Mesothelial cell of epicardium (in vitro differentiated cells): ENCODE measurements at places on chromosomes 7 and 10.
A peak's percentile ranks its signal among the peaks of the same experiment; 100 is the strongest.

- no peak for DNase-seq
Observed at GRCh38 chr7:2086229-2086628, 146.5 kb downstream of the MAD1L1 start.

DNA sequence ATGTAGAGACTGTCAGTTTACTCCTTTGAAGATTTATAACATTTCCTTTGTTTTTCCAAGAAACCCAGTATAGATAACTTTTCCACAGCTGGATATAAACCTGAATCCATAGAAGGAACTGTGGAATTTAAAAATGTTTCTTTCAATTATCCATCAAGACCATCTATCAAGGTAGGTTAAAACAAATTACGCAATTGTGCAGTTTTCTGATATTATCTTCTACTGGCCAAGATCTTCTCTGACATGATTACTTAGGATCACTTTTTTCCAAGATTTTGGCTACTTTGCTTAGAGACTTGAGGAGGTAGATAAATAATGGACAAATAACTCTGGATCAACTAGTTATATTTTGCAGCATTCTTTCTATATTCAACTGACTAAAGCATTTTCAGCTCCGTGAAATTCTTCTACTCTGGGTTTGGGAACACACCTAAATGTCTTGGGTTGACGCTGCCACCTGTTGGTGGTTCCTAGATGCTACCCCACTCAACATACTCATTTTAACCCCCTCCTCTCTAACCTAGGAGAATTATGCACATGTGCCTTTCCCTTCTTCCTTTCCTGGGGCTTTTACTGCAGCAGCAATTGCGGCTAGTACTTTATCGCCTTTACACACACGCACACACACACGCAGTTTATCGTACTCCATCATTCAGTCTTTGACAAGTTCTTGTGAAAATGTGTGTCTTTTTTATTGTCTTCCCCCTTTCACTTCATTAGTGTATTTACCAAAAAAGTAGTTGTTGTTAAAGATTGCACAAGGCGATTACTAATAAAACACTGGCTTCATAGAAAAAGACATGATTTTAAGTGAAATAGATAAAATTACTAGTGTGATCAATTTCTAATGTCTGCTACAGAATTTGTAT, 32.7 kb downstream of the ABCB5 start:
- DNase-seq = no peak

- DNase-seq = no peak
Observed at GRCh38 chr10:10800961-10801360, 216.7 kb upstream of the CELF2 start.

- no peak for DNase-seq
Observed at GRCh38 chr10:5395168-5395567, 9.5 kb downstream of the TUBAL3 start.

GRCh38 chr7:19381321-19381720, 236.1 kb upstream of the FERD3L start:
- DNase-seq = no peak

DNA sequence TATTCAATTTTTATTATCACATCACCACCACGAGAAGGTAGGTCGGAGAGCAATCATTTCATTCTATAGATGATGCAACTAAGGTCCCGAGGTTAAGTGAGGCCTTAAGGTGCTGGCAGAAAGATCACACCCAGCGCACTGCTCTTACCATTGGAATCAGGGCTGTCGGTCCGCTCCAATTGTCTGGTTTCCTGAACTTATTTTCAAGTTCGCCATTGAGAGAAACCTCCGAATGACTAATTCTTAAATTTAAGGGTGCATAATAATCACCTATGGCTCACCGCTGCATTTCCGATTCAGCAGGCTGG, 625 bp upstream of the GSTO2 start:
- no peak for DNase-seq

DNA sequence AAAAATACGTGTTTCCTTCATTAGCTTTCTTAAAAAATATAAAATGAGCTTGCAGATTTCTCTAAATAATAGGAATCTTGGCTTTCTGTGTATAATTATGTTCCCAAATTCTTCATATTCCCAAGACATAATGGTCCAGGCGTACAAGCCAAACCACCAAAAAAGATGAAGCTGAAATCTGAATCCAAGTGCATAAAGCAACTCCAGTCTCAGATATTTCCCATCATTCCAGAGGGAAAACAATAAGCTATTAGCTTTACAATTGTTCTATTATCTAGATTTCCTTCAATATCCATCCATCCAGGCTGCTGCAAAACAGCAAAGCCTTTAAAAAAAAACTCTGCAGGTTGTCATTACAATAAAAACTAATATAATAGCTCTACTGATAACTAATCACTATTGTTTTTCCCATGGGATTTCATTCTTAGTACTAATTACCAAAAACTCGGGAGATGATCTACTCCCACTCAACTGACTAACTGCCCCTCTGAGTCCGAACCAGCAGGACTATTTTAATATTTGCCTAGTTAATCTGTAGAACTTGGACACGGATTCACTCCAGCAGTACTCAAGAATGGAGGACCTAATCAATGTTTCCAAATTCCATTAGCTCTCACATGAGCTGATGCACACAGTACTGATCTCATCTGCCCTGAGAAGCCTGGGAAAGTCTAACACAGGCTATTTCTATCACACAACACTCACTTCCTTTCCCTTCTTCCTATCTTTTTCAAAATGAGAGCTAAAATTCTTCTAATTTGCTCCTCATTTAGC, 108.9 kb upstream of the ASAH2 start:
- no peak for DNase-seq

DNA sequence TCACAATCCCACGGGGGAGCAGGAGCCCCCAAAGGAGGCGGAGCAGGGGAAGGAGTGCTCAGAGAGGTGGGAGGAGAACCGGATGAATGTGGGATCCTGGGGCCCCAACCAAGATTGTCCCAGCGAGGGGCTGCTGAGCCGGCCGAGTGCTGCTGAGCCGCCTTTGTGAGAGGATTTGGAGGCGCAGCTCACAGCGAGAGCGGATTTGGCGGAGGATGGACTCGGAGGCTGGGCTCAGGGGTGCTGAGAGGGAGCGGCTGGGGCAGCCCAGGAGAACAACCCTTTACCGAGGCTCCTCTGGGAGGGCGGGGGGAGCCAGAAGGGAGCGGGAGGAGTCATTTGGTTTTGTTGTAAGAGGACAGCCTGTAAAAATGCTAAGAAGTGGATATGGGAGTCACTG, 23.0 kb downstream of the GHRHR start:
- no peak for DNase-seq

DNA sequence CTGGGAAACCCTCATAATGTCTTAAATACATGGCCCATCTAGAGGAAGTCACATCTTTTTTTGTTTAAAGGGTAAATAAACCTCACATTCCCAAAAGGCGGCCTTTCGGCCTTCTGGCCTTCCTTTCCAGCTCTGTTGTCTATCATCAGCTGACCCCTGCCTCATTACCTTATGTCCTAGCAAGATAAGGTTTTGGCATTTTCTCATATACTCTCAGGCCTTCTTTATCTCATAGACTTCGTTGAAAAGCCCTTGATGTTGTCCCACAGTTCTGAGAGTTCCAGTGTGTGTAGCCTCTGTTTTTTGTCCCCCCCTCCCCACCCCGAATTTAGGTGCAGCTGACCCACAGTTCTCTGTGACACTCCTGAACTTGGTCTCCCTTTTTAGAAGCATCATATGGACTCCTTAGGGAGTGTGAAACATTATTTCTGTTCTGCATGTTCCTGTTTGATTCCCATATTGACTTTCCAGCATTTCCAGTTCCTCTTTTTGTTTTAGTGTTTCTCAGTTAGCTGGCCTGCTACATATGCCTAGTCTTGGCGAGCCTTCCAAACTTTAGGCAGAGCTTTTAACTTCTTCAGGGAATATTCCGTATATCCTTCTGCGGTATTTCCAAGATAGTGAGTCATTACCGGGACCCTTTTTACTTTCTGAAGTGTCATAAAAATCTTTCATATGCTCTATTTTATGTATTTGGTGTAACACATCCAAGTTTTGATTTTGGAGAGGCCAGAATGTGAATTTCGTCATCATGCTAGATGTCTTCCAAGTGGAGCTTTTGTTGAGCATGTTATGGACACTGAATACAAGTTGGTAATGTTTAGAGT, 138.5 kb downstream of the LRRC4 start:
- no peak for DNase-seq

DNA sequence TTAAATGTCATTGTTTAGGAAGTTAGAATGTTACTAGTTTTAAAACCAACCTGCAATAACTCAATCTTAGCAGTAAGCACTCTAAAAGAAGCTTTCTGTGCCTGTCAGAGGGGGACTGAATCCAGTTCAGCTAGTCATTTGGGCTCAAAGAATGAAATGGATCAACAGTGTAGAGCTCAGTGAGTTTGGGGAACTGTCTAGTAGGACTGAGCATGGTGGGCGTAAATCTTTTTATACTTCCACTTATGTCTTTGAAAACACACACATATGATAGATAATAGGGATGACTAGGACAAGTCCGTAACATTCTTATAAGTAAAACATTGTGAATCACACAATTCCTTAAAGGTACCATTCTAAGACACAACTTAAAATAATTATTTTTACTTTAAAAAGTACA, 11.5 kb downstream of the GSAP start:
- no peak for DNase-seq

- DNase-seq = no peak
Observed at GRCh38 chr10:63901228-63901627, 380.0 kb downstream of the REEP3 start.

GRCh38 chr10:7788639-7789286, 786 bp downstream of the ATP5F1C start:
- DNase-seq = no peak

DNA sequence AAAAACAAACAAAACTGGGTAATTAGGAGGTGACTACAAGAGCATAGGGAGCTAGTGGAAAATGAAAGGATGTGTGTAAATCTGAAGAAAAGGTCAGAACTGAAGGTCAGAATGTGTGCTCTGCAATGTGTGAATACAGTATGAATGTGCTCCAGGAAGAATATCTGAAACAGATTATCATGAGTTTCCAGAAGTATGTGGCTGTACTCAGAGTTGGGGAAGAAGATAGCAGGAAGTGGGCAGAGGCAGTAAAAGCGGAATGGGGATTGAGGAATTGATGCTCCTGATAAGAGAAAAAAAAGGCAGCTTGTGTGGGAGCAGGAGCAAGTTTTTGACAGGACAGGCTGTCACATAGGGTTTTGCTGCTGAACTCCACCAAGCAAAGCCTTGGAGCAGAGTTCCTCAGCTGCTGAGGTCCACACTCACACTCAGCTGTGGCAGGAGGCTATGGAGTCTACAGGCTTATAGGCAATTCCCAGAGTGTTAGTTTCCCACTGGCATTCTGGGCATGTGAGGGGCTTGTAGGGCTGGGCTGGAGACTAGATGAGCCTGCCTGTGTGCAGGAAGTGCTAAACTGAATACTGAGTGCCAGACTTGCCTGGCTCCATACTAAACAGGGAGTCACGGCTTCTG, 22.9 kb downstream of the H2AZ2 start:
- no peak for DNase-seq

DNA sequence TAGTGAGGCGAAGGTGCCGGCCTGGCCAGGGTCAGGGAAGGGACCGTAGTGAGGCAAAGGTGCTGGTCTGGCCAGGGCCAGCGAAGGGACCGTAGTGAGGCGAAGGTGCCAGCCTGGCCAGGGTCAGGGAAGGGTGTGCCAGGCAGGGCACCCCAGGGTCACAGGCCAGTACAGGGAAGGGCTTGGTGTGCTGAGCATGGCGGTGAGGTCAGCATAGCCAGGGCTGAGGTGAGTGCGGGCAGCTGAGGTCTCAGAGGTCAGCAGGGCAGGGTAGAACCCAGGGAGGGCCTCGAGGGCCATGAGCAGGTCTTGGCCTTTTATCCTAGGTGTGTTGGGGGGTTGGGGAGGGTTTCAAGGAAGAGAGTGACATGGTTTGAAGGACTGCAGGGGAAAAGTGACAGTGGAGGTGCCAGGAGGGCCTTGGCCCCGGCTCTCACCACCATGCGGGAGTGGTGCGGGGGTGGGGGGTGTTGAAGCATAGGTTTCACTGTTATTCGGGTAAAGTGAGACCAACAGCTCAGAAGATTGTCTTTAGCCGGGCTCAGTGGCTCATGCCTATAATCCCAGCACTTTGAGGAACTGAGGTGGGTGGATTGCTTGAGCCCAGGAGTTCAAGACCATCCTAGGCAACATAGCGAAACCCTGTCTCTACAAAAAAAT, 93.3 kb downstream of the CHST15 start:
- no peak for DNase-seq

DNA sequence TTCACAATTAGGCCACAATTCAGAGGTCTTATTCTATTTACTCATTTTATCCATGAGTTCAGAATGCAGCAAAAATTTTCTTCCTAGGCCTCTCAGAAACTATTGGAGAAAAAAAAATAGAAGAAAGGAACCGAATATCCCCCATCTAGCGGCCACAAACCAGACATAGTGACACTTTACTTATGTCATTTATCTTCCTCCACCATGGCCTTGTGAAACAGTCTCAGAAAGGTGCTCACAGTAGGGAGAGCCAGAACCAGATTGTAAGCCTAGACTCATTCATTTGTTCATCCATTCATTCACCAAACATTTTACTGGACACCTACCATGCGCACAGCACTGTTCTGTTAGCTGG, 16.0 kb downstream of the CREB3L2 start:
- DNase-seq = no peak

DNA sequence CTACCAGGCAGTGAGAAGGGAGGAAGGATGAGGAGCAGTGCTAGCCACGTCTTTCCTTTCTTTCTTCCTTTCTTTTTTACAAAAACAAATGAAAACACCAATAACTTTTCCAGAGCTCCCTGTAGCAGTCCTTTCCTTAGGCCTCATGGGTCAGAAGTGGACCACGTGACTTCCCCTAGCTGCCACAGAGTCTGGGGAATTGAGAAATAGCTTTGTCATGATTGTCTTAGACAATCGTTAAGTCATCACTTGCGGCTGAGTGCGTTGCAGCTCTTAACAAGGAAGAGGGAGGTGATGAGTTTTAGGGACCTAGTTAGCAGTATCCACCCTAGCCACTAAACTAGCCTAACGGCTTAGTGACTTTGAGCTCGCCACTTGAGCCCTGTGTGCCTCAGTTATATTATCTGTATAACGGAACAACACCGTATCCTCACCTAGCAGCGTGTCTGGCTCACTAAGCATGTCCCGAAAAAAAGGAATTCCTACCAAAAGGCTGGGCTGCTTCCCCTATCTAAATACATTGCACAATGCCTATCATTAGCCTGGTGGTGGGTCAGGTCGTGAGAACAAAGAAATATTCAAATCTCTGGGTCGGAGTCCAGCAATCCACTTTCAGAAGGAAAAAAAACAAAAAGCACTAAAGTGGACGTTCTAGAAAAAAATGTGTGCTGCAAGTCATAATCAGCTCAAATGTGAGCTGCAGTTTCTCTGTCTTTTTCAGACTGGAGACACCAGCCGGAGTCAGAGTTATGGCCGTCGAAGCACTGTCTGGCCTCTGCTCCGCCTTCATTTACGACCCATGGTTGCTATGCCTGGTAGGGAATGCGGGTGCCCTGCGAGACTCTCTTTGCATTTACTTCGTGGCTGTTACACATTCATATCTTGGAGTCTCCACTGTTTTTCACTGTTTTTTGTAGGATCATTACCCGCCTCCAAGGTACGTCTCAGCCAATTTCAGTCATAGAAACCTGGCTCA, 338.5 kb upstream of the FOXK1 start:
- no peak for DNase-seq

GRCh38 chr7:148084138-148084537, 506.4 kb upstream of the C7orf33 start:
- DNase-seq = peak; percentile 36

GRCh38 chr7:45653209-45653907, 79.2 kb downstream of the ADCY1 start:
- DNase-seq = no peak
